ENCODE measurements at places on chromosomes 1 and 21. TPM values are rescaled to one million over a fixed set of nuclear protein-coding genes. Genes with fewer than 3 reads are reported as not detected.

Gene NR1I3
- 0.13 TPM for polyA plus RNA-seq

Gene FALEC
- polyA plus RNA-seq = not detected

Gene PAPPA2
- under 0.01 TPM for polyA plus RNA-seq

Gene CLSTN1
- polyA plus RNA-seq = 105 TPM

Gene BLACAT1
- not detected for polyA plus RNA-seq

Gene LHX8
- polyA plus RNA-seq = not detected

Gene TCHH
- 0.10 TPM for polyA plus RNA-seq

Gene CACNA1S
- 0.01 TPM for polyA plus RNA-seq

Gene LINGO4
- 0.13 TPM for polyA plus RNA-seq

Gene OR2L5
- polyA plus RNA-seq = not detected

Gene ADGRL4
- 0.60 TPM for polyA plus RNA-seq

GRCh38 chr1:215704089-215704860 lies 137.2 kb downstream of the KCTD3 start:
- H3K4me3 ChIP-seq = no peak overlapping the region
- no peaks in the 10 kb centered on the region for H3K36me3 ChIP-seq
- H3K27ac ChIP-seq = no peak overlapping the region
- no peaks in the 10 kb centered on the region for H3K4me1 ChIP-seq

DNA sequence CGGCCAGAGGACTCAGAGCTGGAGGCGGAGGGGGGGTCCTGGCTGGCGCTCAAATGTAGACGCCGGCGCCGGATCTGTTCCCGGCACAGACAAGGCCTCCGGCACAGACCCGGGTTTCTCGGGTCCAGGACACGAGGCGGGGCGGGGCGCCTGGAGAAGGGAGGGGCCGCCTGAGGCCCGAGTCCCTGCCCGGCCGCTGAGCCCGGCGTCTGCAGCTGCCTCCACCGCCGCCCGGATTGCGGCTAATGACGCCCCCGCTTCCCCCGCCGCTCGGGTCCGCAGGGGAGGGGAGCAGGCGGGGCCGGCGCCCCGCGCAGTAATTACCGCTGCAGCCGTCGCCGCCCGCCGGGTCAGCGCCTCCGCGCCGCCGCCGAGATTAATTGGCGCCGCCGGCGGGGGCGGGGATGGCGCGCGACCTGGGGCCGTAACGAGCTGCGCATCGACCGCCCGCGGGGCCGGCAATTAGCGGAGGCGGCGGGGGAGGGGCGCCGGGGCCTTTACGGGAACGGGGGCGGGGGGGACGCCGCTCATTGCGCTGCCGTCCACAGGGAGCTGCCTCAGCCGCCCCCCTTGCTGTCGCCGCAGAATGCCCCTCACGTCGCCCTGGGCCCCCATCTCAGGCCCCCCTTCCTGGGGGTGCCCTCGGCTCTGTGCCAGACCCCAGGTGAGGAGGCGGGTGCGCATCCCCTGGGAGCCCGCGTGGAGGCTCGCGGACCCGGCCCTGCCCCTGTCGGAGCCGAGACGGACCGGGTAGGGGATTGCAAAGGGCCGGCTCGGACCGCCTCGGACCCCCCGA lies 17.3 kb downstream of the NOC2L start:
- DNase-seq = peak; percentile 88
- peak overlapping the region; percentile 19 for H3K4me3 ChIP-seq
- peaks cover 61% of the 10 kb centered on the region for H3K27me3 ChIP-seq
- peaks cover 39% of the 10 kb centered on the region for H3K4me1 ChIP-seq
- peak overlapping the region; percentile 64 for H3K27ac ChIP-seq
- peaks cover 24% of the 10 kb centered on the region for H3K36me3 ChIP-seq

GRCh38 chr1:15187175-15188129 lies 33.9 kb downstream of the TMEM51 start:
- H3K36me3 ChIP-seq = no peaks in the 10 kb centered on the region
- H3K27ac ChIP-seq = peak overlapping the region; percentile 55
- no peaks in the 10 kb centered on the region for H3K27me3 ChIP-seq

DNA sequence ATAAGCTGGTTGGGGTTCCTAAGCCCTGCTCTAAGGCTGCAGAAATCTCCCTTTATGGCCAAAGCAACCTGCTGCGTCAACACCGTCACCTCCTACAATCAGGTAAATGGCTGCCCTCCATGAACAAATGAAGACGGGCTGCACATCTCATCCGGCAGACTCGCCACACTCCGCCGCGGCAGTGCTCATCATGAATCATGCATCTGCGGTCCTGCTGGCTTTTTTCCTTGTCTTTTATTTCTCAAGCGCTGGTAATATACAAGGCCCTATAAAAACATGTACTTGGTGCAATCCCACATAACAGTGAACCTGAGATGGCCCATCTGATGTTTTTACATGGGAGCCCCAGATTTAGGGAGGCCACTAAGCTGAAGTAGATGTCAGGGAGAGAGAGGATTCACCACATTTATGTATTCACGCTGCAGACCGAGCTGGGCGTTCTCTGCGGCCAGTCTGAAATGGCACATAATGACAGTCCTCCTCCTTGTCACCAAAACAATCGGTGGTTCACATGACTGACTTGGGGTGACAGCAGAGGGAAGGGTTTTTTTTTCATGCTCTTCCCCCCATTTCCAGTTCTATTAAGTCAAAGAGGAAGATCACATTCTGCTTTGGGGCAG lies 91.6 kb downstream of the KAZN start:
- H3K4me1 ChIP-seq = no peaks in the 10 kb centered on the region
- DNase-seq = no peak
- no peaks in the 10 kb centered on the region for H3K27me3 ChIP-seq
- H3K36me3 ChIP-seq = no peaks in the 10 kb centered on the region
- H3K4me3 ChIP-seq = no peak overlapping the region
- no peak overlapping the region for H3K27ac ChIP-seq

DNA sequence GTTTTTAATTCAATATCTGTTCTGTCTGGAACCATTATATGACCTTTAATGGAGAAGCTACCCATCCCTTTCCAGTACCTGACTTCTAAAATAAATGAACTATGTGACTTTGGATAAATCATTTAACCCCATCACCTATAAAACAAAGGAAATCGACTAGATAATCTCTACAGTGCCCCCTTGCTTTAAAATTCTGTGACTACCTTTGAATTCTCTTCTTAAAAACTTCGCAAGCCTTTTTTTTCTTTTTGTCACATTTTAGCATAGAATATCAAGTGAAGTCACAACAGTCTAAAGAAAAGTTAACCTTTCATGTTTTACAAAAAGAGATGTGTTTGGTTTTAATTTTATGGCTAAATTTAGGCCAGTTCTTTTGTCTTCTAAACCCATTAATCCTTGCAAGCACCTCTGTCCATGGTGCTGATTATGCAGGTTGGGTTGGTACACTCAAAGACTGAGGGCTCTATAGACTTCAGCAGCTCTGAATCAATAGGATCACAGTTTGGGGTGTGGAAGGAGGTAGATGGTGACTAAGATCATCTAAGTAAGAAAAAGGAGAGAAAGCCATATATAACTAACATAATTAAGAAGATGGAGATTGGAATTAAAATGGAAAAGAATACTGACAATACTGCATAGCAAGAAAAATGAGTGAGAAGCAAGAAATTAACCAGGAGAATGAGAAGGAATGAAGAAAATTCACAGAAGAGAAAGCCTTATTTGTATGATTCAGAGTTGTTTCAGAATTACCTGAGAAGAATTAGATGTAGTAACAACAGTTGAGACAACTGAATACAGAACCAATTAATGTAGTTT lies 59.2 kb downstream of the TBX15 start:
- no peak overlapping the region for H3K4me3 ChIP-seq
- no peak for DNase-seq
- H3K27me3 ChIP-seq = no peaks in the 10 kb centered on the region
- no peak overlapping the region for H3K27ac ChIP-seq

GRCh38 chr1:221011145-221011544 lies 131.9 kb downstream of the HLX start:
- DNase-seq = no peak
- no peak overlapping the region for H3K4me3 ChIP-seq
- H3K4me1 ChIP-seq = peaks cover 11% of the 10 kb centered on the region
- H3K36me3 ChIP-seq = no peaks in the 10 kb centered on the region

DNA sequence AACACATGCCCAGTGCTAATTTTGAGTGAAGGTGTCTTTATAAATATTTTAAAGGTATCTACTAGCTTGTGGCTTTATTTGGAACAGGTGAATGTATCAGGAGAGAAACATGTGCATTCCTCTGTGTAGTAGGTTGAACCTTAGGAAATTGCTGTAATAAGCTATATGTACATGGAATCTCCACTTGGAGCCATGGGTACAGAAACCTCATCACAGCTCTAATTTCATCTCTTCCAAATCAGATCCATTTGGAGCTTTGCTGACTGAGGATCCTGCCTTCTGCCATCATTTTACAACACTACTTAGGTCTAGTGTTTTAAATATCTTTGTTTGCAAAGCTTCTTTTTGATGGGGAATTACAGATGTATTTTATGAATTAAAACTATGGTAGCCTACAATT lies 2.1 kb downstream of the KCNK2 start:
- no peaks in the 10 kb centered on the region for H3K36me3 ChIP-seq
- peaks cover 27% of the 10 kb centered on the region for H3K27me3 ChIP-seq
- H3K27ac ChIP-seq = no peak overlapping the region
- no peaks in the 10 kb centered on the region for H3K4me1 ChIP-seq

- peaks cover 13% of the 10 kb centered on the region for H3K4me1 ChIP-seq
- H3K27ac ChIP-seq = peak overlapping the region; percentile 59
- no peak overlapping the region for H3K4me3 ChIP-seq
- no peaks in the 10 kb centered on the region for H3K27me3 ChIP-seq
Measured at GRCh38 chr1:202599669-202600431, 110.4 kb downstream of the SYT2 start.

- peaks cover 24% of the 10 kb centered on the region for H3K4me1 ChIP-seq
- H3K27me3 ChIP-seq = no peaks in the 10 kb centered on the region
- no peaks in the 10 kb centered on the region for H3K36me3 ChIP-seq
- DNase-seq = no peak
Measured at GRCh38 chr1:32250893-32251716, at the start of gene LCK. LCK (plus strand) TSS chr1:32251265; CDS start chr1:32274330, 23,065 bp downstream.

DNA sequence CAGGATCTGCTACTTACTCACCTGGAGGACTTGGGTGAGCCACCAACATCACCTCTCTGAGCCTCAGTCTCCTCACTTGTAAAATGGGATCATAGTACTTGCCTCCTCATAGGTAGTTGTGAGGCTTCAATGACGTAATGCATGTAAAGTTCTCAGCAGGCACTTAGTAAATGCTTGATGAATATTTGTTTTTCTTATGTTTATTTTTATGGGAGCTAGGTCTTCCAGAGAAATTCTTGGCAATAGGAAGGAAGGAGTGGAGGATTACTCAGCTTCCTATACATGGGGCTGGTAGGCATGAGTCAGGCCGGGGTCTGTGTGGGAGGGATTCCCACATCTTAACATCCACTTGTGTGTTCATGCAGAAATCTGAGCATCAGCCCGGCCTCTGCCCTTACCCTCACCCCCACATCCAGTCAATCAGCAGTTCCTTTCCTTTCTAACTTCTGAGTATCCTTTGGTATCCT lies 95.4 kb upstream of the USP24 start:
- no peaks in the 10 kb centered on the region for H3K4me1 ChIP-seq
- H3K27me3 ChIP-seq = no peaks in the 10 kb centered on the region
- DNase-seq = no peak
- H3K4me3 ChIP-seq = no peak overlapping the region

DNA sequence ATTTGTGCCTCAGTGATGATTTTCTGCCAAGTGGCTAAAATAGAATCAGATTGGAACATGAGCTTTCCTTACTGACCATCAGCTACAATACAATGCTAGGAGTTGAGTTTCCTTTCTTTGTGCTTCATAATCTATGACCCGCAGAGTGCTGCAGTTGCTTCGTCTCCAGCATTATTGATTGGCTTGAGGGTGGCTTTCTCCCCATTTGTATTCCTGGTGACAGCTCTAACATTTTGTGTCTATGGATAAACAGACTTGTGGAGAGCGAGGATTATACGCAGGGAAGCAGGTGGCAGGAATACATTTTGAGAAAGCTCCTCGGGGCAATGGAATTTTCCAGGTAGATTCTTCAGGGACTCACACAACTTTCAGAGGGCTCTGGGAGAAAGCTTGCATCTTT lies 223.2 kb downstream of the HHAT start:
- H3K4me3 ChIP-seq = no peak overlapping the region
- no peak for DNase-seq
- H3K36me3 ChIP-seq = no peaks in the 10 kb centered on the region
- H3K4me1 ChIP-seq = no peaks in the 10 kb centered on the region

- H3K27ac ChIP-seq = no peak overlapping the region
- no peaks in the 10 kb centered on the region for H3K4me1 ChIP-seq
- no peaks in the 10 kb centered on the region for H3K27me3 ChIP-seq
- no peak for DNase-seq
Measured at GRCh38 chr1:3630914-3631313, 6.1 kb downstream of the TPRG1L start.

GRCh38 chr1:80211691-80212380 lies 1205.3 kb upstream of the ADGRL4 start:
- H3K4me3 ChIP-seq = no peak overlapping the region
- H3K27me3 ChIP-seq = no peaks in the 10 kb centered on the region
- H3K27ac ChIP-seq = no peak overlapping the region
- H3K4me1 ChIP-seq = no peaks in the 10 kb centered on the region
- no peak for DNase-seq

GRCh38 chr1:34787461-34788420 lies 5.1 kb upstream of the GJA4 start:
- no peak overlapping the region for H3K27ac ChIP-seq
- no peaks in the 10 kb centered on the region for H3K36me3 ChIP-seq

GRCh38 chr21:31872452-31873274 lies at the start of gene HUNK:
HUNK (plus strand) TSS chr21:31873020; CDS start chr21:31873675, 655 bp downstream.
- no peak for DNase-seq
- H3K4me3 ChIP-seq = peak within 1 kb of the TSS; percentile 71
- H3K4me1 ChIP-seq = no peaks in the 10 kb centered on the region
- H3K27me3 ChIP-seq = no peaks in the 10 kb centered on the region

DNA sequence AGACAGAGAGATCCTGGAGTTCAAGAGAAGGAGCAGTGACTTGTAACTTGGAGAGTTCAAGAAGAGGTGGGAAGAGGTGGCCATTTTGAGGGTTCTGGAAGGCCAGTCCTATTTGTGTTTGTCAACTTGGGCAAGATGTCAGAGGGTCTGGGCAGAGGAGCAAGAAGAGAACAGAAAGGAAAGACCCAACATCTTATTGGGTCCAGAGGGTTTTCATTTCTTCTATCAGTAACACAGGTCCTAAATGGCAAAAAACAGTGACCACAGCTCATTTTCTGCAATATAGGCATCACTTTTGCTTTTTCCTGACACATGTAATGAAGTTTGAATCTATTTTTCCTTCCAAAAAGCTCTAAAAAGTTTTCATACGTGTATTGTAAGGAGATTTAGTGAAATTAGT lies 38.3 kb upstream of the MAP10 start:
- no peak overlapping the region for H3K4me3 ChIP-seq
- DNase-seq = no peak
- no peaks in the 10 kb centered on the region for H3K27me3 ChIP-seq
- no peaks in the 10 kb centered on the region for H3K36me3 ChIP-seq
- H3K4me1 ChIP-seq = peaks cover 12% of the 10 kb centered on the region
- peak overlapping the region; percentile 68 for H3K27ac ChIP-seq

GRCh38 chr1:56168176-56168575 lies 411.2 kb downstream of the PLPP3 start:
- H3K4me1 ChIP-seq = no peaks in the 10 kb centered on the region
- H3K27ac ChIP-seq = no peak overlapping the region
- no peaks in the 10 kb centered on the region for H3K36me3 ChIP-seq

All from sigmoid colon (tissue), 7 donors.